Thoracic aorta (tissue), 2 donors: ENCODE measurements at places on chromosomes 6 and 20. TPM values are rescaled to one million over a fixed set of nuclear protein-coding genes. Genes with fewer than 3 reads are reported as not detected.

The VSX1 gene
- not detected for total RNA-seq

DNA sequence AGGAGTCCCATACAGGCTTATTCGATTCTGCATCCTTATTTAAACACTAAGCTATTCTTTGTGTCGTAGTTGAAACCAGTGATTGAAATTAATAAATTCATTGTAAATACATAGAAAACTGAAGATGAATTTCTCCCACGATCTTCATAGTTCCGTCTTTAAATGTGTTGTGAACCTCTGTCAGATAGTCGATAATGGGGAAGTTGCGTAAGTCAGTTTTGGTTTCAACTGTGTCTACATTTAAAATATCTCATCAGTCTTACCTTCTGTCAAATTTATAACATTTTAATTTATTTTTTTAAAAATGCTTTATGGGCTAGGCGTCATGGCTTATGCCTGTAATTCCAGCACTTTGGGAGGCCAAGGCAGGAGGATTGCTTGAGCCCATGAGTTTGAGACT is 12.7 kb downstream of the STX11 start:
- H3K36me3 ChIP-seq, result no peaks in the 10 kb centered on the region
- peaks cover 9% of the 10 kb centered on the region for H3K4me1 ChIP-seq
- no peak overlapping the region for H3K4me3 ChIP-seq
- DNase-seq, result no peak
- no peak overlapping the region for H3K27ac ChIP-seq

DNA sequence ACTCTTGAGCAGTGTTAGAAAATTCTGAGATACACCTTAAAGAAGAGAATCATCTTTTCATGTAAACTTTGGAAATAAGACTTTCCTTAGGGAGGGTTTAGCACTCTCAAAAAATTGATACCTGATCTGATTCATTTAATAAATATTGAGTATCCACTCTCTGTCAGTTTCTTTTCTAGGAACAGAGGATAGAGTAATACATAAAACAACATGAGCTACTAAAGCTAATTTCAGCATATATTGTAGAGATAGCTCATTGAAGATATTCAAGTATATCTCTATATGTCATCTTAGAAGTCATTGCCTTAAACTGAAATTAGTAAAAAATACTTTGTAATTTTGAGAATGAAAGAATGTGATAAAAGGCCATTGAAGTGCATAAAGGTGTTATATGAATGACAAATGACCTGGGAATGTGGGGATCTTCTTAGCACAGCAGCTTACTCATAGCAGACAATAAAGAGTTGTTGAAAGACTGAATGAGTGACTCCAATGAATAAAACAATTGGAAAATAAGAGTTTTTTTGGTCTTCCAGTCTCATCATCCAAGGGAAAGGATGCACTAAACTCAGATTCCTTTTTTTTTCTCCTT is 29.2 kb downstream of the RHAG start:
- no peaks in the 10 kb centered on the region for H3K4me1 ChIP-seq
- H3K36me3 ChIP-seq, result no peaks in the 10 kb centered on the region
- no peaks in the 10 kb centered on the region for H3K27me3 ChIP-seq
- no peak for DNase-seq
- no peak overlapping the region for H3K27ac ChIP-seq

- H3K4me3 ChIP-seq, result no peak overlapping the region
- H3K4me1 ChIP-seq, result no peaks in the 10 kb centered on the region
- H3K27me3 ChIP-seq, result no peaks in the 10 kb centered on the region
- H3K36me3 ChIP-seq, result no peaks in the 10 kb centered on the region
Measured at GRCh38 chr20:16708602-16709001, 21.2 kb upstream of the SNRPB2 start.

The HLA-DOA gene
- 19.4 TPM for total RNA-seq

GRCh38 chr6:16168121-16168520 is 39.2 kb downstream of the MYLIP start:
- no peak overlapping the region for H3K27ac ChIP-seq
- H3K4me3 ChIP-seq, result no peak overlapping the region
- H3K27me3 ChIP-seq, result no peaks in the 10 kb centered on the region
- DNase-seq, result no peak
- H3K4me1 ChIP-seq, result no peaks in the 10 kb centered on the region
- no peaks in the 10 kb centered on the region for H3K36me3 ChIP-seq

GRCh38 chr6:165716886-165717285 is 53.8 kb upstream of the PDE10A start:
- H3K27ac ChIP-seq, result no peak overlapping the region
- no peak for DNase-seq
- no peaks in the 10 kb centered on the region for H3K36me3 ChIP-seq
- no peak overlapping the region for H3K4me3 ChIP-seq
- H3K27me3 ChIP-seq, result no peaks in the 10 kb centered on the region
- peaks cover 12% of the 10 kb centered on the region for H3K4me1 ChIP-seq

- no peak overlapping the region for H3K4me3 ChIP-seq
- no peak for DNase-seq
- H3K27me3 ChIP-seq, result no peaks in the 10 kb centered on the region
- no peaks in the 10 kb centered on the region for H3K4me1 ChIP-seq
Measured at GRCh38 chr20:1291191-1291741, 25.2 kb downstream of the SNPH start.

DNA sequence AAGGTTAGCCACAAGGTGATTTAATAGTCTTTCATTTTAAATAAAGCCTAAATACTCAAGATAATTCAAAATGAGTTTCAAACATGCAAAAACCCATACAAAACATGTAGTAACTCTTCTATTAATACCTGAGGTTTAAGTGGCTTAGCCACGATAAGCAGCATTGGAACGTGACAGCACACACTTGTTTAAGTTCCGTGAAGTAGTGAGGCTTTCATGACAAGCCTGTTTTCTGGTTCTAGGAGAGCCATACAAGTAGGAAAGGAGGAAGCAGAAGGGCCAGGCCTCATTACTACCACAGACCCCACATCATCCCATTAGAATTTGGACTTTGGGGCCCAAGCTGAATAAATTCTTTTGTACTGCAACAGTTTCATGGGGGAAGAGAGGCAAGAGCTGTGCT is 54.3 kb upstream of the PRND start:
- no peak overlapping the region for H3K27ac ChIP-seq
- no peaks in the 10 kb centered on the region for H3K27me3 ChIP-seq
- no peak for DNase-seq
- H3K36me3 ChIP-seq, result no peaks in the 10 kb centered on the region
- H3K4me1 ChIP-seq, result no peaks in the 10 kb centered on the region
- no peak overlapping the region for H3K4me3 ChIP-seq

DNA sequence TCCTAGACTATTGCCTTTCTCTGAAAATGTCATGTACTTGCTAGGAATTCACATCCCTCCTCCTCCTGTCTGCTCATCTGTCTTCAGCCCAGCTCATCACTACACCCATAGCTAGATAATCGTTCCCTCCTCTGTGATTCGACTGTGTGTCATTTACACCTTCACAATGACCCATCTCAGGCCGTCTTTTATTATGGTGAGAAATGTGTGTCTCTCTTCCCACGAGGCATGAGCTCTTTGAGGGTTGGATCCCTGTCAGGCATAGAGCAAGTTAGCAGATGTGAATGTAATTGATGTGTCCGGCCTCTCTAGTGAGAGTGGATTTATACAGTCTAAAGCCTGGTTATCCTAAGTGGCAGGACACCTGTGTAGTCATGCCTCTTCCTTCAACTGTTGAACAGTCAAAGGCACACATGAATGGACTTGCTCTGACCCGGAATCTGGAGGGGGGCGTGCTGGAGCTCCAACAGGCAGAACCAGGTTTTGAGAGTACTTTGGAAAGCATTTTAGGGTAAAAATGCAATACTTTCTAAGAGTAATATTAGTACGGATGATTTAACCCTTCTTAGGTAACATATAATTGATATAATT is 182.1 kb downstream of the UTRN start:
- no peaks in the 10 kb centered on the region for H3K4me1 ChIP-seq
- H3K4me3 ChIP-seq, result no peak overlapping the region
- H3K27ac ChIP-seq, result no peak overlapping the region
- peaks cover 2% of the 10 kb centered on the region for H3K36me3 ChIP-seq

GRCh38 chr20:2919518-2920245 is 46.4 kb downstream of the PTPRA start:
- H3K27ac ChIP-seq, result no peak overlapping the region
- no peaks in the 10 kb centered on the region for H3K4me1 ChIP-seq
- H3K27me3 ChIP-seq, result no peaks in the 10 kb centered on the region

The CPNE5 gene
- total RNA-seq, result 0.85 TPM

GRCh38 chr20:46872328-46873211 is 22.1 kb upstream of the EYA2 start:
- DNase-seq, result no peak
- H3K27me3 ChIP-seq, result no peaks in the 10 kb centered on the region
- H3K36me3 ChIP-seq, result no peaks in the 10 kb centered on the region
- no peaks in the 10 kb centered on the region for H3K4me1 ChIP-seq
- H3K27ac ChIP-seq, result no peak overlapping the region
- no peak overlapping the region for H3K4me3 ChIP-seq

- H3K27ac ChIP-seq, result no peak overlapping the region
- DNase-seq, result no peak
- no peaks in the 10 kb centered on the region for H3K27me3 ChIP-seq
- H3K36me3 ChIP-seq, result no peaks in the 10 kb centered on the region
- no peaks in the 10 kb centered on the region for H3K4me1 ChIP-seq
Measured at GRCh38 chr6:102686461-102686860, 1293.0 kb downstream of the GRIK2 start.

- no peak overlapping the region for H3K4me3 ChIP-seq
- no peaks in the 10 kb centered on the region for H3K27me3 ChIP-seq
- no peaks in the 10 kb centered on the region for H3K4me1 ChIP-seq
- no peak for DNase-seq
Measured at GRCh38 chr20:689947-690346, 14.3 kb upstream of the SCRT2 start.

The GRIK2 gene
- total RNA-seq, result 2.0 TPM

The ZGPAT gene
- total RNA-seq, result 32.6 TPM

- no peaks in the 10 kb centered on the region for H3K36me3 ChIP-seq
- H3K27me3 ChIP-seq, result no peaks in the 10 kb centered on the region
- DNase-seq, result no peak
- H3K27ac ChIP-seq, result no peak overlapping the region
- H3K4me3 ChIP-seq, result no peak overlapping the region
Measured at GRCh38 chr6:17908831-17909230, 78.6 kb downstream of the KIF13A start.

The TMEM217 gene
- 6.2 TPM for total RNA-seq

GRCh38 chr6:87687296-87687695 is 14.7 kb downstream of the AKIRIN2 start:
- H3K27me3 ChIP-seq, result no peaks in the 10 kb centered on the region
- H3K4me3 ChIP-seq, result no peak overlapping the region
- no peak for DNase-seq
- peaks cover 64% of the 10 kb centered on the region for H3K4me1 ChIP-seq

The PDYN gene
- total RNA-seq, result not detected

The ZBP1 gene
- 6.1 TPM for total RNA-seq

DNA sequence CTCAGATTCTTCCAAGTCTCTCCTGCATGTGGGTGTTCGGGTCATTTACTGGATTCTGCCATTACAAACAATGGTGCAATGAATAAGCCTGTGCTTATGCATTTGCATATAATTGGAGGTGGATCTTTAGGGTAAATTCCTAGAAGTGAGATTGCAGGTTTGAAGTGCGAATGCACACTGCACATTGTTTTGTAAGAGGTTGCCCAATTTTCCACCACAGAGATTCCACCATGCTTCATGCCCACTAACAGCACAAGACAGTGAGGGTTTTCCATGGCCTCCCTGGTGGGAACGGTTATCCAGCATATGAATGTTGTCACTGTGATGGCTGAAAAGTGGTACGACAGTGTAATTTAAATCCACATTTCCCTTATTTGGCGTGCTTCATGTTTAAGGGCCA is 178.8 kb upstream of the PMEPA1 start:
- no peak overlapping the region for H3K27ac ChIP-seq
- no peak overlapping the region for H3K4me3 ChIP-seq
- no peak for DNase-seq
- no peaks in the 10 kb centered on the region for H3K4me1 ChIP-seq
- H3K36me3 ChIP-seq, result no peaks in the 10 kb centered on the region

The RANBP9 gene
- total RNA-seq, result 51.6 TPM

DNA sequence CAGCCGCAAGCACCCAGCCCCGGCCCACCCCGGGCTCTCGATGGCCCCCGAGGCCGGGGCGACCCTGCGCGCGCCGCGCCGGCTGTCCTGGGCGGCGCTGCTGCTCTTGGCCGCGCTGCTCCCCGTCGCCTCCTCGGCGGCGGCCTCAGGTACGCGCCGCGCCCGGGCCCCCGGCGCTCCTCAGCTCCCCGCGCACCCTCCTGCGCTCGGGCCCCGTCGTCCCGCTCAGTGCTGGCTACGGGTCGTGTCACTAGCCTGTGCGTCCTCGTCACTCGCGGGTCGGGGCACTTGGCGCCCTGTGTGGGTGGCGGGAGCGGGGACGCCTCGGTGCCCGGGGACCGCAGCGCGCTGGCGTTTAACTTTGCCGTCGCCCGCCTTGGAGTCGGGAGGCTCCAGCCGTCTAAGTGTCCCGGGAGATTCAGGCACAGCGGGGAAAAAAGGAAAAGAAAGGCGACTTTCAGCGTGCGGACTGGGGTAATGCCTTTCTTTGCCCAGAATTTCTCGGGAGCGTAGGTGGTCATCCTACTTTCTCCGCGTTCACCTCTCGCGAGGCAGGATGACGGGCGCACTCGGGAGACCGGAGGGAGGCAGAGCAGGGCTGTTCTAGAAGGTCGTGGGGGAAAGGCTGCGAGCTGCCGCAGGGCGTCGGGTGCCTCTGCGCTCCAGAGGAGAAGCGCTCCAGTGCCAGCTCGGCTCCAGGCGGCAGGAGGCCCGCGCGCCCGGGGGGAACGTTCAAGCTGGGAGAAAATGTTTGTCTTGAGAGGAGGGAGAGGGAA is 545 bp downstream of the FNDC1 start:
- H3K4me1 ChIP-seq, result no peaks in the 10 kb centered on the region
- peak overlapping the region; percentile 23 for H3K27ac ChIP-seq
- H3K27me3 ChIP-seq, result no peaks in the 10 kb centered on the region
- peak overlapping the region; percentile 63 for H3K4me3 ChIP-seq
- H3K36me3 ChIP-seq, result no peaks in the 10 kb centered on the region
- no peak for DNase-seq

GRCh38 chr20:50862546-50862945 is 67.7 kb downstream of the BCAS4 start:
- H3K27ac ChIP-seq, result no peak overlapping the region
- no peaks in the 10 kb centered on the region for H3K27me3 ChIP-seq
- no peak for DNase-seq
- H3K4me3 ChIP-seq, result no peak overlapping the region
- H3K4me1 ChIP-seq, result no peaks in the 10 kb centered on the region

DNA sequence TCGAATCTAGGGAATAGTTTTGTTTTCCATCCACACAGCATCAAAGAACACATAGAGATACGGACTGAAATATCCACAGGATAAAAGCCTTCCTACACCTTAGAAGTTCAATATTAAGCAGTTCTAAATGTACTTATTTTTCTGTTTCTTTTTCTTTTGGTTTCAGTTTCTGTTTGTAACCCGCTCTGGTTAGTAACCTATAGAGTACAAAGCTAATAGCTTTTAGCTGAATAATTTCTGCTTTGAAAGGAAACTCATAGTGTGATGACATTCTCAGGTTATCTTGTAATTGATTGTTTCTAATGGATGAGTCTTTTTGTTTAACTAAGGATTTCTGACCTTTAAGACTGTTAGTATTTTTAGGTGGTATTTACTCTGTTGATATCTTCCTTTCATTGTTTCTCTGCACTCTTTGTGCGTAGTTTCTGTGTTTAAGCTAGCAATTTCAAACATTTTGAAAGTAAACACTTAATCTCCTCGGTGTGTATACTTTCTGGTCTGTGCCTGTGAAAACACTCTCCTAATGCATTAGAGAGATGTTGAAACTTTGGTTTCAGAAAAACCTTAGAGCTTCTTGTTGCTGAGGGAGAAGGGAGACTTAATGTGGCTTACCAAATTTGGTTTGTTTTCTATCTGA is 385.5 kb downstream of the HDGFL1 start:
- no peak overlapping the region for H3K27ac ChIP-seq
- H3K36me3 ChIP-seq, result no peaks in the 10 kb centered on the region
- H3K4me1 ChIP-seq, result peaks cover 3% of the 10 kb centered on the region
- DNase-seq, result no peak
- H3K4me3 ChIP-seq, result peak overlapping the region; percentile 60
- no peaks in the 10 kb centered on the region for H3K27me3 ChIP-seq
